ENCODE measurements at places on chromosomes 7 and 10. TPM values are rescaled to one million over a fixed set of nuclear protein-coding genes. Genes with fewer than 3 reads are reported as not detected.

DNA sequence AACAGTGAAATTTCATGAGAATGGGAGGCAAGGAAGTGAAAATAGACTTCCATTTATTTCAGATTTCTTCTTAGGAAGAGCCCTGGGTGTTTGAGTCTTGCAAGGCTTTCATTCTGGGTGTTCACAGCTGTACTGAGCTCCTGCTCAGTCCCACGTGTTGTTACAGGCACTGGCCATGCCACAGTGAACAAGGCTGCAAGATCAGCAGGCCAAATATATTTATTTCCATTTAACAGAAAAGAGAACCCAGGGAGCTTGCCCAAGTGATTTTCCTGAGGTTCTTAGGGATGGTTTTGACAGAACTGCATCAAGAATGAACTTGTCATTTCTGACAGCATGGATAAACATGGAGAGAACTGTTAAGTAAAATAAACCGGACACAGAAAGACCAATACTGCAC lies 54.5 kb upstream of the CD36 start:
- H3K4me1 ChIP-seq: no peaks in the 10 kb centered on the region
- H3K27ac ChIP-seq: no peak overlapping the region
- H3K4me3 ChIP-seq: no peak overlapping the region
- no peak for DNase-seq
- no peaks in the 10 kb centered on the region for H3K36me3 ChIP-seq

DNA sequence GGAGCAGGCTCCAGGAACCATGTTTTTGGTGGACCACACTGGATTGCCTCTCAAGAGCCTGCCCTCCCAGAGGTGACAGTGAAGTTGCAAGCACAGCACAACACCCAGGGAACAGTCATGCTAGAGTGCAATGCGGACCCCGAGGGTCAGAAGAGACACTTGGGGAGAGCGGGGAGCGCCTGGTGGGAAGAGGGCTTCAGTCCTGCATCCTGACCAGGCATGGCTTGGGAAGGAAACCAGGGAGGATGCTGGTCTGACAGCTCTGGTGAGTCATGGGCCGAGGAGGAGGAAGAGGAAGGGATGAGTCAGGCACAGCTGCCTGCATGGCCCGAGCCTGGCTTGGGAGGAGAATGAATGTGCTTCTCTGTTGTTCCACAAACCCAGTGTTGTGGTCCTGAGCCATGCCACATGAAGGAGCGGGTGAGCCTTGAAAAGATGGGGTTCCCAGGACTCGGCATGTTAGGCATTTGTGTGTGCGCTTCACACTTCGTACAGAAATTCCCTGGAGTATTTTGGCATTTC lies 29.5 kb upstream of the ANKRD2 start:
- DNase-seq: peak; percentile 86
- H3K27me3 ChIP-seq: no peaks in the 10 kb centered on the region
- peaks cover 18% of the 10 kb centered on the region for H3K4me1 ChIP-seq
- no peaks in the 10 kb centered on the region for H3K36me3 ChIP-seq
- no peak overlapping the region for H3K4me3 ChIP-seq

DNA sequence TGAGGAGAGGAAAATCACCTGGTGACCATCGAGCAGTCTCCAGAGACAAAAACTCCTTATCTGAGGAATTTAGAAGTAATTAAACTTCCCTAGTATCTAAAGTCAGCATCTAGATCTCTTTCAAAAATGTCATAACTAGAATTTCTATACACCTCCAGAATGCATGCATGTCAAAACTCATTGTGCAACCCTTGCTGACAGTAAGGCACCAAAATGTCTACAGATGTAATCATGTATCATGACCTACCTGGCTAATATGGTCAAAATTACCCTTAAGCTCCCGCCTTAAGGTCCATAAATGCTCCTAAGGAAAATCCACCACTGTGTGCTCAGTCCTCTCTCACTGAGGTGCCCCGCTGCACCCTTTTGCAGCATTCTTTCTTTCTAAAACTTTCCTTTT lies 16.4 kb upstream of the LGI1 start:
- H3K27ac ChIP-seq: no peak overlapping the region
- no peaks in the 10 kb centered on the region for H3K27me3 ChIP-seq
- DNase-seq: no peak

DNA sequence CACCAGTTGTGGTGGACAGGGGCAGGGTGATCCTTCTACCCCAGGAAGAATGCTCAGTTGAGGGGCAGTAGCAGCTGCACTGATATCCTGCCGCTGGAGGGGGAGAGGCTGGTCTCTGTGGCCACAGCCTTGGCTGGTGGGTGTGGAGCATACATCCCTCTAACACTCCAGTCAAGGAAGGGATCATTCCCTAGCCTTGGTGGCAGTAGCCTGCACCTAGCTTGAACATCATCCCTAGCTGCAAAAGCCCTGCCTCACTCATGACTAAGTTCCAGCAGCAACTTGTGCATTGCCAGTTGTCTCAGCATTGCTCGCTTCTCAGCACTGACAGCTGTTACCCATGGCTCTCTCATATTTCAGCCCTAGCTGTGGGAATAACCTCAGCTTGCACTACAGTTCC lies 688.9 kb upstream of the POT1 start:
- H3K4me1 ChIP-seq: no peaks in the 10 kb centered on the region
- H3K27me3 ChIP-seq: no peaks in the 10 kb centered on the region
- DNase-seq: no peak
- no peak overlapping the region for H3K27ac ChIP-seq
- no peak overlapping the region for H3K4me3 ChIP-seq

GRCh38 chr7:149874644-149875028 lies 867 bp downstream of the ATP6V0E2 start:
- H3K4me1 ChIP-seq: peaks cover 25% of the 10 kb centered on the region
- no peak for DNase-seq
- H3K27me3 ChIP-seq: peaks cover 15% of the 10 kb centered on the region
- H3K27ac ChIP-seq: peak overlapping the region; percentile 86
- no peaks in the 10 kb centered on the region for H3K36me3 ChIP-seq

DNA sequence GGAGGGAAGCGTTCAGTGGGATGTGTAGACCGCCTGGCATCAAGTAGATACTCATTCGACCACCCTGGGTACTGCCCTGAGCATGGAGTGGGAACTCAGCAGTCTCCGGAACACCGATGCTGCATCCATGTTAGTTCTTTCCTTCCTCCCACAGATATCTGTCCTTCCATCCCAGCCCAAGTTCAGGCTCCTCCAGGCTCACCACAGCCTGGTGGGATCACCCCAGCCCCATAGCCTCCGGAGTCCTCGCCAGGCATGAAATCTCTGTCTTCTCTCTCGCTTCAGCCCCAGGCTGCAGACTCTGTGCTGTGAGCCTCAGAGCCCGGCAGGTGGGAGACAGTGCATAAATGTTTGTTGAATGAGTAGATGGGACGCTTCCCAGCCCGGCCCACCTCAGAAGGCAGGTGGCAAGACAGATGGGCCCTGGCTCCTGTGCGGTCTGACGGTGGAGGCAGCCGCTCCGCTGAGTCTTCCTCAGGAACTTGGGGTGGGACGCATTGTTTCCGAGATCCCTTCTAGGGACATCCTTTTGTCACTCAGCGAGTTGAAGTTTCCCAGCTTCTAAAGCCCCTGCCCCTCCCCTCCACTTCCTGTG lies 42.9 kb downstream of the ELFN1 start:
- no peaks in the 10 kb centered on the region for H3K27me3 ChIP-seq
- no peaks in the 10 kb centered on the region for H3K36me3 ChIP-seq
- H3K4me1 ChIP-seq: peaks cover 14% of the 10 kb centered on the region
- H3K27ac ChIP-seq: no peak overlapping the region
- H3K4me3 ChIP-seq: no peak overlapping the region

UFSP1 gene
- total RNA-seq: 2.3 TPM
